ENCODE measurements at places on chromosomes 4 and X. TPM values are rescaled to one million over a fixed set of nuclear protein-coding genes. Genes with fewer than 3 reads are reported as not detected.

The ADAMTS3 gene
- 0.36 TPM for total RNA-seq

The HTN1 gene
- total RNA-seq: not detected

The PABPC1L2A gene
- total RNA-seq: not detected

The IL21 gene
- not detected for total RNA-seq

The TMEM31 gene
- total RNA-seq: not detected

The PPM1K gene
- 44.0 TPM for total RNA-seq

The VGLL1 gene
- total RNA-seq: not detected
